ENCODE measurements at places on chromosomes 1 and 21. TPM values are rescaled to one million over a fixed set of nuclear protein-coding genes. Genes with fewer than 3 reads are reported as not detected.

Gene TCHH
- under 0.01 TPM for total RNA-seq

Gene ARPC5
- 231 TPM for total RNA-seq

Gene DNALI1
- 5.3 TPM for total RNA-seq

Gene CLCA4
- total RNA-seq, result not detected

Gene LCE3E
- not detected for total RNA-seq

Gene DIO1
- total RNA-seq, result not detected

Gene SPAG17
- 1.7 TPM for total RNA-seq

Gene PLA2G5
- not detected for total RNA-seq

All from hair follicle dermal papilla cell (primary cell).